ENCODE measurements at places on chromosomes 2 and 18. TPM values are rescaled to one million over a fixed set of nuclear protein-coding genes. Genes with fewer than 3 reads are reported as not detected.

Gene IL36B
- total RNA-seq: not detected

Gene PPP4R1
- total RNA-seq: 129 TPM

Gene CNTNAP5
- not detected for total RNA-seq

Gene ATF2
- 48.6 TPM for total RNA-seq

Gene EFR3B
- total RNA-seq: 2.9 TPM

Gene PDE11A
- total RNA-seq: under 0.01 TPM

Gene SLC4A3
- 15.0 TPM for total RNA-seq

DNA sequence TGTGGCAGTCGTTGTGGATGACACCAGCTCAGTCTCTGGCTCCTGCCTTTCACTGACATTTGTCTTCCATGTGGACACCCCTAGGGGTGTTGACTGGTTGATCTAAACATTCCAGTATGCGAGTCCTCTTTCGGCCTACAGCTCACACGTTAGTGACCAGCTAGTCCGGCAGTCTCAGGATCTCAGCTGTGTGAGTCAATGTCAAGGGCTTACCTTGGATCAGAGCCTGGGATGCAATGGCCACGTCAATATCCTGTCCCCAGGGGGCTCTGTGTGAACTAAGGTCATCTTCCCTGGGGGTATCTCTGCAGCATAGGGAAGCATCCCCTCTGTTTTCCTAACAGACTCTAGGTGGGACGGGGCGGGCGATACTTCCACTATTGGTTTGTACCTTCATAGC, 35.1 kb upstream of the YWHAQ start:
- H3K36me3 ChIP-seq: no peaks in the 10 kb centered on the region
- H3K27ac ChIP-seq: no peak overlapping the region
- H3K4me1 ChIP-seq: peaks cover 4% of the 10 kb centered on the region
- no peak overlapping the region for H3K4me3 ChIP-seq
- no peak for DNase-seq

DNA sequence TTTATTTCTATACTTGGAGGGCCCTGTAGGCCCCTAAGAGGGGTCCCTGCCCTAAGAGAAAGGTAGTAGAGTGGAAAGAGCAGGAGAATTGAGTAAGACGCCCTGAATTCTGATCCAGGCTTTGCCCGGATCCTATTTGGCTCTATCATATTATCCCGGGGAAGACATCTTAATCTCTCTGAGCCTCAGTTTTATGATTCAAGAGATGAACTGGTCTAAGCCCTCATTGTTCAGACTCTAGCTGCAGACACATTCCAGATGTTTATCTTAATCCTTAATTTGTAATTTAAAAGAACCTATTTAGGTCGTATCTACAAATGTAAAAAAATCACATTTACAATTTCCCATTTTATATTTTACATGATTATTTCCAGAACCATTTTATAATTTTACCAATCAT, 220.1 kb downstream of the AGPS start:
- no peak overlapping the region for H3K27ac ChIP-seq
- no peaks in the 10 kb centered on the region for H3K27me3 ChIP-seq
- peak; percentile 5 for DNase-seq
- no peaks in the 10 kb centered on the region for H3K36me3 ChIP-seq
- H3K4me1 ChIP-seq: peaks cover under 1% of the 10 kb centered on the region

GRCh38 chr18:79626905-79627749, 52.5 kb upstream of the CTDP1 start:
- H3K36me3 ChIP-seq: no peaks in the 10 kb centered on the region
- DNase-seq: no peak
- peaks cover 4% of the 10 kb centered on the region for H3K4me1 ChIP-seq
- no peak overlapping the region for H3K27ac ChIP-seq
- H3K4me3 ChIP-seq: no peak overlapping the region
- H3K27me3 ChIP-seq: no peaks in the 10 kb centered on the region

DNA sequence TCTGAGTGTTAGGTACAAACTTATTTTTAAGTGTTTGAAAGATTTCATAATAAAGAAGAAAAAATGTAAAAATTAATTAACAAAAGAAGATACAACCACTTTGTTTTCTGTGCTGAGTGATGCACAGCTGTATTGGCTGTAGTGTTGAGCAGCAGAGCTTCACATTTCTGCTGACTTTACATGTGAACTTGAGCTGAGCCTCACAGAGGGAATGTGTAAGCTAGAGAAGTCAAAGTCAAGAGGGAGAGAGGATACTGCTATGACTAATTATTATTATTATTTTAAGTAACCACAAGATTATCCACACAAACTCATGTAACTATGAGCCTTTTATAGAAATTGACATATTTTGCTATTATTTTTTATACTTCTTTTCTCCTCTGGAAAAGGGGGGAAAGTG, 159.1 kb upstream of the ZSWIM2 start:
- H3K36me3 ChIP-seq: no peaks in the 10 kb centered on the region
- H3K4me1 ChIP-seq: no peaks in the 10 kb centered on the region
- H3K4me3 ChIP-seq: no peak overlapping the region
- no peak for DNase-seq
- no peaks in the 10 kb centered on the region for H3K27me3 ChIP-seq

- no peak for DNase-seq
- H3K36me3 ChIP-seq: no peaks in the 10 kb centered on the region
- H3K4me1 ChIP-seq: no peaks in the 10 kb centered on the region
- no peak overlapping the region for H3K27ac ChIP-seq
Measured at GRCh38 chr2:80395251-80395650, 90.7 kb upstream of the LRRTM1 start.

DNA sequence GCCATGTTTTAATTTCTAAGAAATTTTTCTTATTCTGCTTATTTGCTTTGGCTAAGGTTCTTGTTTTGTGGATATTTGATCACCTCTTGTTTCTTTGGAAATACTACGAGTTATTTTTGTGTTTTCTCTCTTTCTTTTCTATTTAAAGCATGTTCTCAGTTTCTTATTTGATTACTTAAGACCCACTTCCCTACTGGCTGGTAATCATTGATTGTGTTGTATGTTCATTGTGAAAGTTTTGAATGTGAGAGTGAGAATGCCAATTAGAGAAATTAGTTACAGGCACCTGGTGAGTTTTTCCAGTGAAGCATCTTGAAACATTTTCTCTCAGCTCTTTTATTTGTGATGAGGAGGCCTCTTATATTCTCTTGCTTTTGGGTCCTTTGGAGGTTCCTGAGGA, 226.7 kb upstream of the MC4R start:
- H3K36me3 ChIP-seq: no peaks in the 10 kb centered on the region
- no peak overlapping the region for H3K4me3 ChIP-seq
- no peak overlapping the region for H3K27ac ChIP-seq
- no peak for DNase-seq
- H3K4me1 ChIP-seq: no peaks in the 10 kb centered on the region
- no peaks in the 10 kb centered on the region for H3K27me3 ChIP-seq

- no peak for DNase-seq
- peaks cover 60% of the 10 kb centered on the region for H3K36me3 ChIP-seq
- H3K27ac ChIP-seq: no peak overlapping the region
- H3K4me1 ChIP-seq: peaks cover 70% of the 10 kb centered on the region
- no peaks in the 10 kb centered on the region for H3K27me3 ChIP-seq
Measured at GRCh38 chr2:219285373-219285735, 6.2 kb downstream of the DNAJB2 start.

GRCh38 chr2:46653539-46653938, 174.2 kb downstream of the TMEM247 start:
- no peak overlapping the region for H3K4me3 ChIP-seq
- H3K4me1 ChIP-seq: peaks cover 8% of the 10 kb centered on the region
- no peaks in the 10 kb centered on the region for H3K27me3 ChIP-seq
- H3K27ac ChIP-seq: no peak overlapping the region

- no peak overlapping the region for H3K4me3 ChIP-seq
- no peaks in the 10 kb centered on the region for H3K4me1 ChIP-seq
- DNase-seq: peak; percentile 14
Measured at GRCh38 chr18:24414349-24415003, 12.0 kb upstream of the IMPACT start.

DNA sequence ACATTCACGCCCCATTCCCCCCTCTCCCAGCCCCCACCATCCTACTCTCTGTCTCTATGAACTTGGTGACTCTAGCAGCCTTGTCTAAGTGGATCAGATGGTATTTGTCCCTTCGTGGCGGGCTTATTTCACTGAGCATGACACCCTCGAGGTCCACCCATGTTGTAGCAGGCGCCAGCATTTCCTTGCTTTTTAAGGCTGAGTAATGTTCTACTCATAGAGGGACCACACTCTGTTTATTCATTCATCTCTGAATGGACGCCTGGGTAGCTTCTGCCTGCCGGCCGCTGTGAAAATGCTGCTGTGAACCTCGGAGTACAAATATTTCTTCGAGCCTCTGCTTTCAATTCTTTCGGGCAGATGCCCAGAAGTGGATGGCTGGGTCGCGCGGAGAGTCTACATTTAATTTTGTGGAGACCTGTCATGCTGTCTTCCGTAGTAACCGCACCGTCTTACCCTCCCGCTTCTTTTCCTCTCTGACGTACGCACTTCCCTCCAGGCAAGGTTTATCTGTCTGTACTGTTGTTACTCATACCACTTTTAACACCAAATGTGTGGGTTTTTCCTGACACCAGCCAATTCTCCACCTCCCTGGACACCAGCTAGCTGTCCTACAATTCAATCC, 5.6 kb downstream of the CROCC2 start:
- H3K4me1 ChIP-seq: peaks cover 36% of the 10 kb centered on the region
- H3K27me3 ChIP-seq: peaks cover 13% of the 10 kb centered on the region
- H3K27ac ChIP-seq: no peak overlapping the region
- DNase-seq: no peak
- H3K36me3 ChIP-seq: no peaks in the 10 kb centered on the region

GRCh38 chr18:47591429-47591828, 339.0 kb downstream of the SMAD2 start:
- H3K27ac ChIP-seq: no peak overlapping the region
- no peak for DNase-seq
- no peaks in the 10 kb centered on the region for H3K27me3 ChIP-seq
- H3K4me1 ChIP-seq: no peaks in the 10 kb centered on the region
- no peak overlapping the region for H3K4me3 ChIP-seq

- no peak overlapping the region for H3K4me3 ChIP-seq
- no peaks in the 10 kb centered on the region for H3K36me3 ChIP-seq
Measured at GRCh38 chr2:124805060-124805459, 780.0 kb downstream of the CNTNAP5 start.

DNA sequence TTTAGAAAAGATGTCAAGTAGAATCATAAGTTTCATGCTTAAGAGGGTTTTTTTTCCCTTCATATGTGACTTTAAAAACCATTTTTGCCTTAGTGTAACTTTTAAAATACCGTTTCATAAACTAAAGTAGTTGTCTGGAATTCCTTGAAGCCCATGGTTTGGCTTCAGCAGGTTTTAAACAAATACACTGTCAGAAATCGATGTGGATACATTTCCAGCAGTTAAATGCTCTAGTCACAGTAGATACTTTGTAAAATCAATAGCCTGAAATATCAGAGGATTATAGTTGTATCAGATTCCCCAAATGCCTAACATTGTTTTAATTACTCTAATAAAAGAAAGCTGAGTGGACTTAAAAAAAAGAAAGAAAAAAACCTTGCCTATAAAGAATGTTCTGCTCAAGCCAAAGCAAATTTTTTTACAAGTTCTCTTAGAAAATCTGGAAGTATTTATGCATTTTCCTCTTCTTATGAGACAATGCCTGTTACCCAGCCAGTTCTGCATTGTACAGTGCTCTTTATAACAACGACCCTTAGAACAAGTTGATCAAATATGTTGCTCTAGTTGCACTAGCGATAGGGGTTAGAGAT, 260.5 kb downstream of the LTBP1 start:
- H3K27ac ChIP-seq: peak overlapping the region; percentile 48
- no peak overlapping the region for H3K4me3 ChIP-seq
- no peak for DNase-seq
- peaks cover 14% of the 10 kb centered on the region for H3K4me1 ChIP-seq

- H3K4me1 ChIP-seq: no peaks in the 10 kb centered on the region
- no peaks in the 10 kb centered on the region for H3K27me3 ChIP-seq
- H3K36me3 ChIP-seq: peaks cover 5% of the 10 kb centered on the region
- no peak overlapping the region for H3K4me3 ChIP-seq
- H3K27ac ChIP-seq: no peak overlapping the region
Measured at GRCh38 chr18:79317703-79318102, 78.0 kb upstream of the NFATC1 start.

DNA sequence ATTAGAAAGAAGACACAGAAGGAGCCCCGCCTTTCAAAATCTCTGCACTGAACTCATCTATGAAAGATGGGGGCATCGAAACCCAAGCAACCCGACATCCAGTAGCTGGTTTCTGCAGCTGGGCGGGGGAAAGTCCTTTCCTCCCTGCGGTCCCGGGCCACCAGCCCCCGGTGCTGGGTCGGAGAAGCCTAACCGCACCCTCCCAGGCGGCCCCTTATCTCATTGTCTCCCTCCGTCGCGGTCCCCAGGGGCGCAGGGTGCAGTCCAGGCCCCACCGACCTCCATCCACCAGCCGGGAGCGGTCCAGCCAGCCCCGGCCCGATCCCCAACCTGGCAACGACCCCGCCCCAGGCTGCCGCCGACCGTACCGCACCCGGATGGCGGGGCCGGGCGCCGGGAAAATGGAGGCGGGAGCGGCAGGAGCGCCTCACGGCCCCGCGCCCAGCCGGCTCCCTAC, 452 bp downstream of the RAPH1 start:
- no peak for DNase-seq
- no peaks in the 10 kb centered on the region for H3K36me3 ChIP-seq
- H3K4me3 ChIP-seq: peak overlapping the region; percentile 94
- no peaks in the 10 kb centered on the region for H3K27me3 ChIP-seq
- H3K4me1 ChIP-seq: peaks cover 13% of the 10 kb centered on the region

DNA sequence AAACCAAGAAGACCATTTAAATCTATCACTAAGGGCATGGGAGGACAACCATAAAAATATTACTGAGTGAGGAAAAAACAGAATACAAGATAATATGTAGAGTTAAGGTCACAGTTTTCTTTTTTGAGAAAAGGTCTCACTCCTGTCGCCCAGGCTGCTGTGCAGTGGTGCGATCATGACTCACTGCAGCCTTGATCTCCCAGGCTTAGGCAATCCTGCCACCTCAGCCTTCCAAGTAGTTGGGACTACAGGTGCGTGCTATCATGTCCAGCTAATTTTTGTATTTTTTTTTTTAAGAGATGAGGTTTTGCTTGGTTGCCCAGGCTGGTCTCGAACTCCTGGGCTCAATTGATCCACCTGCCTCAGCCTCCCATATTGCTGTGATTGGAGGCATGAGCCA, 24.0 kb downstream of the POLR1A start:
- peak; percentile 57 for DNase-seq
- H3K4me3 ChIP-seq: no peak overlapping the region
- H3K4me1 ChIP-seq: peaks cover 14% of the 10 kb centered on the region
- peaks cover 24% of the 10 kb centered on the region for H3K36me3 ChIP-seq

GRCh38 chr2:233003658-233004555, 9.1 kb downstream of the NGEF start:
- H3K4me1 ChIP-seq: no peaks in the 10 kb centered on the region
- H3K36me3 ChIP-seq: no peaks in the 10 kb centered on the region
- DNase-seq: no peak
- H3K27me3 ChIP-seq: no peaks in the 10 kb centered on the region

All from esophagus muscularis mucosa (tissue), 4 donors.